Right atrium auricular region (tissue), 2 donors: ENCODE measurements at places on chromosomes 2 and 18. TPM values are rescaled to one million over a fixed set of nuclear protein-coding genes. Genes with fewer than 3 reads are reported as not detected.

DNA sequence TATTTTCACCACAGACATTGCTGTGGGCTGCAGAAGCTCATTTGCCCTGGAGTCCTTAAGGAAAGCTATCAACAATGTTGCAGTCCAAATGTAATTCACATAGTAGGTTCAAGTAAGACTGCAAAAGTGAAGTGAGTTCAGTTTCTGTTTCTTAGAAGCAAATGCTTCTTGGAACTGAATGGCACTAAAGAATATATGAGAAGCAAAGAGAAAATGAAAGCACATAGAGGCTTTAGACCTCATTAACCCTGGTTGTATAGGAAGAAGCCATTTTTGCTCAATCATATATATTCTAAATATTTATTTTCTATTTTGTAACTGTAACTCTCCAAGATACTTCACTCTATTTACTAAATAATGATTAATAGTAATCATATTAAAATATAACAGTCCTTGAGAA, 292.0 kb downstream of the ZNF804A start:
- no peak for DNase-seq

DNA sequence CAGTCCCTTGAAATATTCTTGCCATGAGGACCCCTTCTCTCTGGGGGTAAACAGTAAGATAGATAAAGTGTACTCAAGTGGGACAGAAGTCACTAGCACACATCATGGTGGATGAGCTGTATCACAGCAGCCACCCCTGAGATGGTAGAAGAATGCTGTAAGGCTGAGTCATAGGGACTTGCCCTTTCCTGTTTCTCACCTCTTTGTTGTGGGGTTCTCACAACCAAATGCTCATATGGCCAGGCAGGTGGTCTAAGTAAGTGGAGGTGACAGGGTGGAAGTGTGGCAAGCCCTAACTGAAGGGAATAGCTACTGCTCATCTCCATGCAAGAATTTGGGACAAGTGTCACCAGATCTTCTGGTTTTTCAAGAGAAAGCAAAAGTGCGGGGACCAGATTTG, 202.7 kb upstream of the SLC14A2 start:
- no peak for DNase-seq

- DNase-seq = no peak
Observed at GRCh38 chr18:33944493-33944892, 280.2 kb downstream of the NOL4 start.

DNA sequence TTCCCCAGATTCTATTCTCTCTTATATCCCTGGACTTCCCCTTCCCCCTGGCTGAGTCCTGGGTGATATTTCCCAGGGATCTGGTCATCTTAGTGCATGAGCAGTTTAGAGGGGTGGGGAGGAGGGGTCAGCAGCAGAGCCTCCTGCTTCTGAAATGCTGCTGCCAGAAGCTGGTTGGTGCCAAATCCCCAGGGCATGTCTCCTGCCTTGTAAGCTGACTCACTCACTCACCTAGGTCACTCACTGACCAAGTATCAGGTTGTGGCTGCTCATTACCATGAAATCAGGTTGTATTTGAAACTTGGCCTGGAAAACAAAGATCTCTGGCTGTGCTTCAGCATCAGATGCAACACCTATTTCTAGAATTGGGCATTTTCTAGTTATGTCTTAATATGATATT, 14.3 kb downstream of the GPR39 start:
- no peak for DNase-seq

GRCh38 chr2:228518-229278, 35.1 kb downstream of the SH3YL1 start:
- DNase-seq = no peak

DNA sequence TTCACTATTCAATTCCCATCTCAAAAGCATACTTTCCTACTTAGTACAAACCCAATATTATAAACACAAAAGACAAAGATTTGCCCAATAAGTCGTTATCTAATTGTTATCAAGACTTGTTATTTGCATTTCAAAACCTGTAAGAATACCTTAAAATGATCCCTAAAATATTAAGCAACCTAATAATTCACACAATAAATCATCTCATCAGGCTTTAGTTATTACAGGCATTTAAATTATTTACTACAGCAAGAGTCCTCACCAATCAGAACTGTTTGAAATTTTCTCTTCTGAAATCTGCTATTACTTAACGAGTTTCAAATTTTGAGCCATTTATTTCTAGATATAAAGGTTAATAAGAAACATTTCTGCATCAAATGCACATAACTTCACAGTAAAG, 1.6 kb downstream of the CCDC88A start:
- DNase-seq = no peak

GRCh38 chr2:20919297-20919800, 96.4 kb upstream of the LDAH start:
- no peak for DNase-seq

DNA sequence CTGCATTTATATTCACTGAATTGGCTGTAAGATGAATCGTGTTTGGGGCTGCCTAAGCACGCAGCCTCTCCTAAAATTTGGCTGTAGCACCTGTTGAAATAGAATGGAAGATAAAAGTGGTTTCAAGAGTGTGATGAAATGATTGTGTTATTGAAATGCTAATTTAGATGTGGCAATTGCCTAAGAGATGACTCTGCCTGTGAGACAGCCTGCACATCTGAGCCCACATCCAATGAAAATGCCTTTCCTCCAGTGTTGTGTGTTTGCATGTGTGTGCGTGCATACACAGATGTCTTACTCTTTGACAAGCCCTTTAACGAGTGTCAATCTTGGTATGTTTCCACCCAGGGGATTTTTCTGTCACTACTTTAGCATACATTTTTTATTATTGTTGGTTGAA, 346.9 kb downstream of the MEIS1 start:
- no peak for DNase-seq

- no peak for DNase-seq
Observed at GRCh38 chr2:144827404-144827803, 307.5 kb upstream of the ZEB2 start.

GRCh38 chr2:588074-588645, 89.0 kb downstream of the TMEM18 start:
- DNase-seq = peak; percentile 44

DNA sequence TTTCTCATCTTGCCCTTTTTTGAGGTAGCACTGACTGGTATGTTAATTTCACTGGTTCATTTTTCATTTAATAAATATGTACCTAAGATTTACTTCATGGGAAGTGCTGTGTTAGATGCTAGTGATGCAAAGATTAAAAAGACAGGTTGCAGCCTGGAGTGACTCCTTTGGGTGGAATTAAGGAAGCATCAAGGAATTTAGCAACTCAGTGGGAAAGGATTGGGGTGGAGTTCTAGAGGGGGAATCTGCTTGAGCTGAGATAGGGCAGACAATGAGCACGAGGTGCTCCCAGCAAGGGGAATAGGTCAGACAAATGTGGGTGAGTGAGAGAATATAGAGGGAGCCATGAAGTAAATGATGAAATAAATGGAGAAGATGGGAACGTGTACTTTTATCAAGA, 57.0 kb downstream of the LYPD6 start:
- DNase-seq = no peak

DNA sequence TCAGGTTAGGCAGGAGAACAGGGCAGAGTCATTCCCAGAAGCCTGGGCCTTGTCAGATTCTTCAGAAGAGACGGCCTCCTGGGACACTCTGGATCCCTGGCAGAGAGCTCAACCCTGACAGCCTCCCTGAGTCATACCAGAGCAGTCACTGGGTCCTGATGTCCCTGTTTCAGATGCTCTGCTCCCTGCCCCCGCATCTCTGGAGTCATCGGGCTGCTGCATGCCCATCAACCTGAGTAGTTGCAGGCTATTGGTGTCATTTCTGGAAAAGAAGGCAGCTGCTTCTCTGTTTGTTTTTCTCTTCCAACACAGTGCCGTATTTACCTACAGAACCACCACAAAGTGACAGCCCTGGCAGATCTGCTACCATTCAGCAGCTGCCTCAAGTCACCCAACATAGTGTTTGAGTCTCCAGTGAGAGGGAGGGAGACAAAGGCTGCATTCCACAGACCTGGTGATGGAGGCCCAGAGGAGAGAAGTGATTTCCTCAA, 145.1 kb downstream of the B3GNT2 start:
- no peak for DNase-seq

DNA sequence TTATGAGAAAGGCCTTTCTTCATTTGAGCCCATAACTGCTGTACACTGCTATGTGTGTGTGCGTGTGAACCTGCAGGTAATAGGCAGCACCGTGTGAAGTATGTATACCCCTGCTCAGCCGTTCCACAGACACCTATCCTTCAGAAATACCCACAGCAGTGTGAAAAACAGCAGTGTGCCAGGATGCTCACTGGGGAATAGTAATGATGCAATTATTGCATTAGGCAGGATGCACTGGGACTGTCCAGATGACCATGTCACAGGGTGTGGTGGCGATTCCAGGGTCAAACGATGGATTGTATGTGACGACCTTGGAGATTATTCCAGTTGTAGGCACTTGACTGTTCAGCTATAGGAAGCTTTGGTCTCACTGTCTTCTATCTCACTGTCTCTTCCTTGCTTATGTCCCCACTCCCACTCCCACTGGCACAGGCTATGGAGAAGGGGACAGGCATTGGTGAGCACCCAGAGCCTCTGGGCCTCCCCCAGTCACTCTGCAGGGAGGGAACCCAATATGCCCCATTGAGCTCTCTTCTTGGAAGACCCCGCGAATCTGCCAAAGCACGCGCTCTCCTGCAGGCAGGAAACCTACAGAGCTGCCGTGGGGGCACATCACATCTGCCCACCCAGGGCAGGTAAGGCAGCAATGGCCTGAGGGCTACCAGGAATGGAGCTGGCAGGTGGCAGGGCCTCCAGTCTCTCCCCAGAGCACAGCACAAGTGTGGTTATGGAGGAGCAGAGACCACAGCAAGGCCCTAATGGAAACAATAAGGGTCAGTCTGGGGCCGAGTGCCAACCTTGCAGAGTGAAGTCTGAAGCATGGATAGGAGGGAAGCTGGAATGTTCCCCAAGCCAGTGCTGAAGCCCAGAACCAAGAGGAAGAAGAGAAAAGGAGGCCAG, 518.9 kb upstream of the RAB6C start:
- no peak for DNase-seq

GRCh38 chr2:86195808-86196387, 636 bp upstream of the IMMT start:
- no peak for DNase-seq

DNA sequence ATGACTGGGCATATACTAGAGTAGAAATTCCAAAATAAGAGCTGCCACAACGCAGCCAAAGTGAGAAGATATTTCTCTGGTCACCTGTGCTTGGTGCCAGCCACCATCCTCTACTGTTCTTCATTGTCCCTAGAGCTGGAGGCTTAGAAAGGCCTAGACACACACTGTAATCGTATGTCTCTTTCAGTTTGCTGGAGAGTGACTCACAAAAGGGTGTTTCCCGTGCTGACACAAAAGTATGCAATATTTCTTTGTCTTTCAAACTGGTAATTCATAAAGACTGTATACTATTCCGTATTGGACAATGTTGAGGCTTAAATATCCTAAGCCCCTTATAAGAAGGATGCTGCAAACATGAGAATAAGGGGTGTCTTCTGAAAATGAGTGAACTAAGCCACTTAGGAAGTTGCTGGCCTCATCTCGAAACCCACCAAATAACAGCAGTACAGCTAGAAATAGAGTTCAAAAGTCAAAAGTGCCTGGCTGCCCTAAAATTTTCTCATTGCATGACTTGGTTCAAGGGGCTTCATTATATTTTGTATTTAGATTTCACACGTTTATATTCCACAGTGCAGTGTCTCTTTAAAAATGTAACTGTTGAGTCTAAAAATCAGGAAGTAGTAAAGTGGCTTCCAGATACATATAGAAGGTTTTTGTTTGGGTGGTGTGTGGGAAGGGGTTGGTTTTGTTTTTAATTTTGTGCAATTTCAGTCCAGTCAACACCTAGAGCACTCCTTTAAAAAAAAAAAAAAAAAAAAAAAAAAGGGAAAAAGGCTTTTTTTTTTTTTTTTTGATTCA, 601.1 kb downstream of the ARHGAP15 start:
- no peak for DNase-seq

- no peak for DNase-seq
Observed at GRCh38 chr2:235390816-235391194, 103.0 kb upstream of the AGAP1 start.

DNA sequence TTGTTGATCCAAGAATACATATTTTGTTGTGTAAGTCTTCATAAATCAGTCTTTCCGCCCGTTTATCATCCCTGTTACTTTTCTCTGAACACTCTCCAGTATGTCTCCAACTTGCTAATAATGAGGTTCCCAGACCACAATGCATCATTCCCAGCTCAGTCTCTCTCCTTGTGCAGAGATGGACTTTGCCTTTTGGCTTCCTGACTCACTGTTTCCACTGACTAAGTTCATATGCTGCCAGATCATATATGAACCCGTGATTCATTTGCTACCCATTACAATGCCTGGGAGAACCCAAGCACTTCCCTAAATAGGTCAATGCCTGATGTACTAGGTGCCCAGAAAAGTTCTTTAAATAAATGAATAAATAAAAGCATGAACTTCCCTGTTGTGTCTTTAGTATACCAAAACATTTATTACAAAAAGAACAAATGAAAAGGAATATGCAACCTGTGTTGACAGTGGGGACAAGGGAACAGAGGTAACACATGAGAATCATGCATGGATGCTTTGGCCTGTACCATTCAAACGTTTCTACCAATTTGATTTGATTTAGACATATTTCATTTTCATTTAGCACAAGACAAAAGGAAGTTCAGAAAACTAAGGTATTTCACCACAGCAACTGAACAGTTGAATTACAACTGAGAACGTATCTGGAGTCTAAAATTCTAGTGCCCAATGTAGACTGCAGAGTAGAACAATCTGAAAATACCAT, 215.4 kb upstream of the HNRNPA3 start:
- no peak for DNase-seq

DNA sequence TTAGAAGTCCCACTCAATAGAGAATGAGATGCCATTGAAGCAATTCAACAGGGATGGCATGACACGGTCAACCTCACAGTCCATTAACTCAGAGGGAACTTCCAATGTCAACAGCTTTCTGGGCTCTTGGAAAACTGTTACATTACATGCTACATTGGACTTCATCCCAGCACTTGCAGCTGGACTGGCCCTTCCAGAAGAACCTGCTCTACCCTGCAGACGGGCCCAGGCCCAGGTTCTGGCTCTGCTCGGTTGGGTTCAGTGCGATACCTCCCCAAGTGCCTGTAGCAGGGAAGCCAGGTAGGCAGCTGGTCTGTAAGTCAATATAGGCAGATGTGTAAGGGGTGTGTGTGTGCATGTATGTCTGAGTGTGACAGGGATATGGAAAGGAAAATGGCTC, 12.9 kb downstream of the LAMA1 start:
- no peak for DNase-seq

GKN2 gene
- total RNA-seq = not detected

CFAP210 gene
- total RNA-seq = not detected

IL18RAP gene
- 1.4 TPM for total RNA-seq

NTSR2 gene
- not detected for total RNA-seq

VWC2L gene
- total RNA-seq = not detected

STRN gene
- total RNA-seq = 29.2 TPM

FASTKD1 gene
- total RNA-seq = 22.6 TPM

GKN1 gene
- total RNA-seq = not detected

STPG4 gene
- not detected for total RNA-seq

CIB4 gene
- not detected for total RNA-seq
